HTR-8/SVneo (cell line): ENCODE measurements at places on chromosomes 6 and 20.

DNA sequence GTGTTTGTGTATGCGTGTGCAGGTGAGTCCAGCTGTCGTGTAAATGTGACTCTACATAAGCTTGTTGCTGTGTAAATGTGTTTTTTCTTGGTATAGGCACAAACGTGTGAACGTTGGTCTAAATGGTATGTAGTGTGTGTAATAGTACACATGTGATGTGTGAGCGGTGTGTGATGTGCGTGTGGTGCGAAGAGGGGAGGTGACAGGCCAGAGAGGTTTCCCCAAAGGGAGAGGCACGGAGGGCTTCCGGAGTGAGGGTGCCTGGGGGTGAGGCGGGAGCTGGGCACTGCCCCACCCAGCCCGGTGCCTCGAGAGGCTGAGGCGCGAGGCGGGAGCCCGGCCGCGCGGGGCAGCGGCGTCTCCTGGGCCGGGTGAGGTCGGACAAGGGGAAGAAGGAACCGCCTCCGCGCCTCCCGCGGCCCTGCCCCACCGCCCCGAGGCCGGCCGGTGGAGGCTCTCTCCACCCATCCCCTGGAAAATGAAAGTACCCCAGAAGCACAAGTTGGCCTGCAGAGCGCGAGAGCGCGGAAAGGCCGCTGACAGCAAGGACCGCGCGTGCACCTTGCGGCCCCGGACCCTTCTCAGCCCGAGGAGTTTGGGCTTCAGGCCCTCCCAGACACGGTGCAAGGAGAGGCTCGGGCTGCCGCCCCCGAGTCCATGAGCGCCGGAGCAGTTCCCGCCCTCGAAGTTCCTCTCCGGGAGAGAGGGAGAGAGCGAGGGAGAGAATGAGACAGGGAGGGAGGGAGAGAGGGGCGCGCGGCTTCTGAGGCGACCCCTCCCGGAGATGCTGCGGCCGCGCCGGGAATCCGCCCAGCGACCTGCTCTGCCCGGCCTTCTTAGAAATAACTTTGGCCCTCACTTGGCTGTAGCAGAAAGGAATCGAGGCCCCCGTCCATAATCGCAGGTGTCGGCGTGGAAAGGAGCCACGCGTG, 43.2 kb upstream of the OSTM1 start:
- DNase-seq = no peak

DNA sequence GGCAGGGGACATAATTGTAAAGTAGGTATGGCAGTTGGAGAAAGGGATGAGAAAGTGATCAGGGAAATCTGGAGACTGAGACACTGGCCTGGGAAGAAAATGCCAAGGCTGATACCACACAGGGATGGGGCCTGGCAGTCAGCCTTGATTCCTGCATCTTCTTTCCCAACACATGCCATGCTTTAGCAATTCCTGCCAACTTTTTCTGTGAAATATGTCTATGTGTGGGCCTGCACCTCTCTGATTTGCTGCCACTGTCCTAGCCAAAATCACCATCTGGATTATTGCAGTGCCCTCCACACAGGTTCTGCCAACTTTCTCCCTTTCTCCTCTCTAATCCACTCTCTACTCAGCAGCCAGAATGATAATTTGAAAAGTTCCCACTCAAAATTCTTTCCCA, 759.8 kb upstream of the CITED2 start:
- DNase-seq = no peak

- no peak for DNase-seq
These were observed 9.9 kb upstream of the NCOA5 start for GRCh38 chr20:46099491-46100287.

- DNase-seq = no peak
These were observed 116.2 kb downstream of the RTN4IP1 start for GRCh38 chr6:106512968-106513574.

DNA sequence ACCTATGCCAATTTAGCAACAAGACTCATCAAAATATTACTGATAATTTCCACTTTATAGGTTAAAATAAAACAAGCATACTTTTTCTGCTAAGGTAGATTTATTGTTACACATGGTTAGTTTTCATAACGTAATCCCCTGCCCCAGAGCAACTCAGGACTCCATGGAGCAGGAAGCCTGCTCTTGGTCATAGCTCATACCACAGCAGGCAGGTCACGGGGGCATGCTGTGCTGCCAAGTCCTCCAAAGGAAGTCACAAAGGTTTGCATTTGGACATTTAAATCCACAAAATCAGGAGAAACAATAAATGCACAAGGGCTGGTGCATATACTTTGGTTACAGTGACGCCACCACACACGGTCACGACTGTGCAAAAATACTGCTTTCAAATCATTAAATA, 12.5 kb downstream of the GZF1 start:
- no peak for DNase-seq

DNA sequence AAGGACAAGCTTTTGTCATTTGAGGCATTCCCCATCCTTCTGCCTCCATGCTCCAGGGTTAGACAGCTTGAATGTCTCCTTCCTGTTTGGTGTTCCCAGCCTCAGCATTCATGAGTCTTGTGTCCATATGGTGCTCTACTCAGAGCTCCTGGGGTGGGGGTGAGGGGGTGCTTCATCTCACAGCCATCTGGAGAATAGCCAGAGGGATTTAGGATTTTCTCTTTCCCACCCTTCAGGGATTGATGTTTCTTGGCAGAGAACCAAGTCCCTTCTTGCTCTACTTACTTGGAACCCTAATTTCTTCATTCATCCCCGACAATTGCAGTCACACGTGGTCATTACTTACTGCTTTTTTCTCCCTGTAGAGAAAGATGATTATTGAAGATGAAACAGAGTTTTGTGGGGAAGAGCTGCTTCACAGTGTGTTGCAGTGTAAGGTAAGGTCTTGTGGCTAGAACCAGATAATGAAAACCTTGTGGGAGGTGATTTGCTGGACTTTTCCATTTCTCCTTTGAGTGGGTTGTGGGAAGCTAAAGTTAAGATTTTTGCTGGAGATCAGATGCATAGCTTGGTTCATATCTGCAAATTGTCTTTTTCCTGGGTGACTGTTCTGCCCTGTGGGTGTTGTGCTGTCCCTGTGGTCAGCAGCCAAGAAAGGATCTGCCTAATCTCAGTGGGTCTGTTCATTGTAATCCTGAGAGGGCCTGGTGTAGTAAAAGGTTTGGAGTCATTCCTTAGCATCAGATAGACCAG, 18.6 kb downstream of the CMTR1 start:
- no peak for DNase-seq

- no peak for DNase-seq
These were observed 361.9 kb downstream of the BCKDHB start for GRCh38 chr6:80468398-80468797.

- no peak for DNase-seq
These were observed 209.1 kb downstream of the SYNDIG1 start for GRCh38 chr20:24678351-24679106.

GRCh38 chr6:151695156-151695555, 112.3 kb upstream of the ESR1 start:
- DNase-seq = no peak
